ENCODE measurements at places on chromosomes 11 and 22. TPM values are rescaled to one million over a fixed set of nuclear protein-coding genes. Genes with fewer than 3 reads are reported as not detected.

DNA sequence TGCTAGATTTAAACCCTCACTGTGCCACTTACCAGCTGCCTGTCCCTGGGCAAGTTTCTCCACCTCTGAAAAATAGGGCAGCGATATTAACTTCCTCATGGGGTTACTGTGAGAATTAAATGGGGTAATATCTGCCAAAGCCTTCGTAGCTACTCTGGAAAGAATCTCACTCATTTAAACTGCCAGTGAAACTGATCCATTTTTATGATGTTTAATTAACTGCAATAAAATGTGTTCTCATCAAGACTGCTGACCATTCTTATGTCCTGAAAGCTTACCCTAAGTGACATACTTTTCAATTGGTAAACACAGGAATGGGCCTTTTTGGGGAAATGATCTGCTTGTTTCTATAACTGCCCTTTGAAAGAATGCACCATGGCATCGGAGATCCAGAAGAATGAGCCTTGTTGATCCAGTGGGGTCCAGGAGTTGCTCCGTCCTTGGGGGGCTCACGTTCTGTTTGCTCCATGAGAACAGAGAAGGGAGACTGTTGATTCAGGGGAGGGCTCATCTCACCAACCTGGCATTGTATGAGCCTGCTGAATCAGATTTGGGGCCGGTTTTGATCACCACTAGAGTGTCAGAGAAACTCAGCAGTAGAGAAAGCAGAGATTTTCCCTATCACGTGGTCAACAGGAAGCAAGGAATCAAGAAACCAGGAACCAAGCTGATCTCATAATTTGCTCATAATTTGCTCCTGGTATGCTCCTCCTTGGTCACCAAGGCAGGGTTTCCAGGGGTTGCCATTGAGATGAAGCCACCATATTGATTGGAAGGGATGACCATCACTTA is 7.0 kb upstream of the CCDC86 start:
- DNase-seq = no peak

DNA sequence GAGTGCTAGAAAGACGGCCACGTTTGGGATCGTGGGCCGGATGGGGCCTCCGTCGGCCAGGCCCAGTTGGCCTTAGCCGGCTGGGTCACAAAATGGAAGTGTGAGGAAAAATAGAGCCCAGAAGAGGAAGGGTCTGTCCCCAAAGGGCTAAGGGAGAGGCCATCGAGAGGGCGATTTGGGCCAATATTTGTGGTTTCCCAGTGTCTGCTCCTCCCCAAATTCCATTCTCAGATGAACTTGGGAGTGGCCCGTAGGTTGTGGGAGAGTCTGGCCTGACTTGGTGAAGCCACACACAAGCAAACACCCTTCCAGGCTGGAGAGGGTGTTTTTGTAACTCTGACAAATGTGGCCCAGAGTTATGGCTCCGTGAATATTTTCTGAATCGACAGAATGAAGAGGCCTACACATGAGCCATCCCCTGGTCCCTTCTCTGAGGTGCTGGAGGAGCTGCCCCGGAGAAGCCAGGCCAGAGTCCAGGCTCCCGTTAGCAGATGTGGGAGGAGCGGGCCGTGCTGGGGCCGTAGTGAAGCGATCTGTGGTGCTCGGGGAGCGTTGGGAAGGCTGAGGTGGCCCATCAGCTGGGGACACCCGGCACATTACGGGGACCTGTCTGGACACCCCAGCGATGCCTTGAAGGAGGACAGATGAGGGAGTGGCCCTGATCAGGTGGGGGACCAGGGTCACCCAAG is 73.5 kb upstream of the PPARA start:
- no peak for DNase-seq

GRCh38 chr11:88089134-88089533 is 86.1 kb downstream of the RAB38 start:
- no peak for DNase-seq

DNA sequence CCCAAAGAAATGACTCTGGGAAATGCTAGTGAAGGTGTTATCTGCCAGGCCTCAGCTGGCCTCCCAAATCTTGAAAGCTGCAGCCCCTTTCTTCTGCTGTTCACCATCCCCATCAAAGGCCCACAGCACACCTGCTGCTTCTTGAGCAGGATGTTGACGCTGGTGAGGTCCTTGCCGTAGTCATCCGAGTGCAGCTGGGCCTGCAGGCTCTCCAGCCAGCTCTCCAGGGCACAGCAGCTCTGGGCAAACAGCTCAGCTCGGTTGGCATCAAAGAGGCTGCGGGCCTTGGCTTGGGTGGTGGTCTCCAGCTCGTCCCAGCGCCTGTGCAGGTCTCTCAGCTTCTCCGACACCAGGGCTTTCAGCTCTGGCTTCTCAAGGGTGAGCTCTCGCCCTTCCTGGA is 18.5 kb upstream of the RBM4B start:
- no peak for DNase-seq

GRCh38 chr22:44119669-44120313 is 60.9 kb upstream of the PARVG start:
- no peak for DNase-seq

The PLA2G6 gene
- total RNA-seq = 15.8 TPM

The APOL2 gene
- total RNA-seq = 7.0 TPM

DNA sequence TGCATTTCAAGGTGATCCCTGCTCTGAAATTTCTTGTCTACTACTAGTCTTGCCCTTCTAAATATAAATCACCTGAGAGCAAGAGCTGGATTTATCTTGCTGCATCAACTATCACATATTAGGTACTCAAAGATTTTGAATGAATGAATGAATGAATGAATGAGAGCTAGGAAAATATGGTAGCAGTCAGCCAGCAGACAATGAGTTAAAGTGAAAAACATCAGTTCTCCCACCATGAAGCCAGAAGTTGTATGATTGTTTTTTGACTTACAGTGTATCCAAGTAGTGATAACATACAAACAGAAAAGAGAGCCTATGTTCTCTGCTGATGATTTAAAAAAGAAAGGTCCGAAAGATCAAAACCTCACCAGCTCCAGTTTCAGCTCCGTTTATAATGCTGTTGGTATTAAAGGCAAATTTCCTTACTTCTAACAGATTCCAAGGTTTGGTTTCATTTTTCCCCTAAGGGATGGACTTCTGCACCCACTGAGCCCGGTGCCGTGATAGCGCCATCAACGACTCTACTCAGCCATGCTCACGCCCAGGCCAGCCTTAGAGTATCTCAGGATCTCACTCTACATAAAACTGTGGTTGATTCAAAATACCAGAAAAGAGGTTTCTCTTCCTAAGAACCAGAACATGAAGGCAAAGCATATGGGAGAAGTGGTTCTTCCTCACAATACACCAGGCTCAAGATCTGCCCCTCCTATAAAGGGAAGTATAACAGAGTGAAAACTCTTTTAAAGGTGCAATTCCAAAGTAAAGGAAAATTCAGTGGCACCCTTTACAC is 92.0 kb downstream of the SGSM3 start:
- no peak for DNase-seq

The OR2AG1 gene
- total RNA-seq = not detected

GRCh38 chr11:27075192-27075591 is 34.6 kb downstream of the BBOX1 start:
- no peak for DNase-seq

Measured in occipital lobe (tissue), 3 donors.